Endothelial cell of umbilical vein (primary cell): ENCODE measurements at places on chromosomes 7 and 10. TPM values are rescaled to one million over a fixed set of nuclear protein-coding genes. Genes with fewer than 3 reads are reported as not detected.

Gene CLDN4
- 0.14 and 0.15 TPM in 2 replicates for polyA plus RNA-seq

Gene ITIH2
- not detected in 2 replicates for polyA plus RNA-seq

Gene PRLHR
- polyA plus RNA-seq, result not detected in 2 replicates

- DNase-seq, result no peak
These were observed 118.1 kb upstream of the EGR2 start for GRCh38 chr10:62934258-62934657.

DNA sequence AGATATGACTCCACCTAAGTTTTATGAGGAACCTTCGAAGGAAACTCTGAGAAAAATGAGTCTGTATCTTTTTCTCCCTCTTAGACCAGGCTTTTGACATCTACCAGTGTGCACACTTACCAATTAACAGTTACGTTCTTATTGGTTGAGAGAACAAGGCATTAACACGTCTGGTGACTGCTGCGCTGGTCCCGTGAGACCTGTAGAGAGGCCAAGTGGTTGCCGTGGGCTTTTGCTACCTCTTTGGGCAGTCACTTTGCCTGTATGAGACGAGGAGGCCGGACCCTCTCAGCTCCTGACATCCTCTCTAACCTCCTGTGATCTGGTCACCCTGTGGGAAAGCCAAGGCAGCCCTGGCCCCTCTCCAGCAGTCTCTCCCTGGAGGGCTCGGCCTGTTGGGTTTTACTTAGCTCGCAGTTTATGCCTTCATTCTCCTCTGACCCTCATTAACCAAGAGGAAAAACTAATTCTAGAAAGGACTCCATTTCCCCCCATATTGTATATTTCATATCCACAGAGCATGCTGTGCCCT, 513.9 kb upstream of the GALNT17 start:
- DNase-seq, result no peak

Gene SLC13A1
- not detected in 2 replicates for polyA plus RNA-seq

Gene RPEL1
- 0.04 and 0.11 TPM in 2 replicates for polyA plus RNA-seq

Gene STRIP2
- polyA plus RNA-seq, result 2.4 and 3.4 TPM in 2 replicates

Gene SLC26A4
- polyA plus RNA-seq, result 0.49 and 0.79 TPM in 2 replicates

GRCh38 chr10:48748573-48748972, 63.9 kb downstream of the WDFY4 start:
- no peak for DNase-seq

GRCh38 chr10:116637830-116638229, 17.1 kb downstream of the PNLIPRP2 start:
- no peak for DNase-seq

Gene GIMAP8
- 25.3 and 32.2 TPM in 2 replicates for polyA plus RNA-seq

Gene PRKCQ
- 0.32 and 0.37 TPM in 2 replicates for polyA plus RNA-seq

DNA sequence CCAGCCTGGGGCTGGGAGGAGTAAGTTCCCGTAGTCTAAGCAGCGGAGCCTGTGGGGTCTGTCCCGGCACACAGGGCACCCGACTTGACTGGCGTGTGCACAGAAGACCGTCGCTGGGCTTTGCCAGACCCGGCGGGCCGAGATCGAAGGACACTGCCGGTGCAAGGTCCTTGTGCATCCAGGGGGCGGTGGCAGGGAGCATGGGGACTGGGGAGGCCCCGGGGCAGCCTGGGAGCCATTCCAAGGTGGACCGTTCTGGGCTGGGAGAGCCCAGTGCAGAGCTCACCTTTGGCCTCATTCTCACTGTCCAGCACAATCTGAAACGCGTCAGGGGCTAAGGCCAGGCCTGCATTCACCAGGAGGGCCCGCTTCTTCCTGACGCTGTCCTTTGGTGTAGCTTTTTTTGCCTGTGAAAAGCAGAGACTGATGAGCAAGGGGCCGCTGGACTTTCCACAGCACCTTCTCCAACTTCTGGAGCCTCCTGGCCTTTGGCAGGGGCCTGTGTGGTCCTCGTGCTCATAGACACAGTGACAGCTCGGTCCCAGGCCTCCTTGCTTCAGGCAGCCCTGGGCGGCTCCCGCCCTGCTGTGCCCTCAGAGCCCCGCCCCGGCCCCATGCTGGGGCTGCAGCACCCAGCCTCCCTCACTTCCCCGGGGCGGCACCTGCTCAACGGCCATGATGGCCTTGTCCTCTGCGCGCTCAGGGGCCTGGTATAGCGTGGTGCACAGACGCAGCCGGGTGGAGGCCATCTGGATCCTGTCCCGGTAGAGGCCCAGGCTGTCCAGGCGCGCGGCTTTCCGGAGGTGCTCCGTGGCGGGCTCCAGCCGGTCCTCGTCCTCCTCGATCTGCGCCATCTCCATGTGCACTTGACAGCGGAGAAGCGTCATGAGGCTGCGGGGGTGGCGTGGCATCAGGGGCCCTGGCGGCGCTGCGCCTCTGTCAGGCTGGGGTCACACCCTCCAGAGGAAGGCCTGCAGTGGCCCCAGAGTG, 20.3 kb downstream of the CFAP46 start:
- DNase-seq, result no peak

Gene THSD7A
- 2.8 and 3.3 TPM in 2 replicates for polyA plus RNA-seq

Gene EBF3
- polyA plus RNA-seq, result 0.75 and 0.92 TPM in 2 replicates

DNA sequence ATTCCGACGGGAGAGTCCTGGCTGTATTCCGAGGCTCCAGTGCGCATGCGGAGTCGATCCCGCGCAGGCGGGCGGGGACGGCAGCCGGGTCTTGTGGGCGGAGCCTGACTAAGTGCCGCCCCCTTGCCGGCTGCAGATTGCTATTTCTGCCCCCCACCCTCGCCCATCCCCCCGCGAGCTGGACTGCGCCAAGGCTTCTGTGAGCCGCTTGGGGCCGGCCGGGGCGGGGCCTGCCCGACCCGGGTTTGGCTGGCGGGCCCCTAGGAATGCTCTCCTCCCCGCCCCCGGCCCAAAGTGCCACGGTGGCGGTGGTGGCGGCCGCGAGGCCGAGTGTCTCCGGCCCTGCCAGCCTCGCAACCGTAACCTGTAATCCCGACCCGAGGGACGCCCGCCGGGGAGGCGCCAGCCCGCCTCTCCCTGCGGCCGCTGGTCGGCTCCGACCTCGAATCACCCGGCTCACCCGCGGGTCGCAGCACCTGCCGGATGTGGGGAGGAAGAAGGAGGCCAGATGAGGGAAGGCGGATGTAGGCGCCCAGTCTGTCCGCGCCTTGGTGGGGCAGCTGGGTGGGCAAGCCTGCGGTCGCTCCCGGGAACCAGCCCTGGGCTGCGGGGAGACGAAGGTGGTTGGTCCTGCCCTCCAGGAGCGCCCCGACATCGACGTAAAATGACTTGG, 702 bp upstream of the KAZALD1 start:
- DNase-seq, result peak; percentile 93

Gene POU6F2
- polyA plus RNA-seq, result not detected in 2 replicates

GRCh38 chr10:93992400-93993030, 1.2 kb upstream of the PLCE1 start:
- no peak for DNase-seq

Gene CDCA7L
- polyA plus RNA-seq, result 53.9 and 68.4 TPM in 2 replicates

Gene ZKSCAN1
- polyA plus RNA-seq, result 9.4 and 12.3 TPM in 2 replicates

- no peak for DNase-seq
These were observed 77.2 kb downstream of the CH25H start for GRCh38 chr10:89129911-89130310.

- no peak for DNase-seq
These were observed 108.8 kb downstream of the NPY start for GRCh38 chr7:24392774-24393173.

GRCh38 chr10:122510736-122511135, 49.4 kb downstream of the HTRA1 start:
- DNase-seq, result no peak

Gene C10orf105
- polyA plus RNA-seq, result not detected in 2 replicates

GRCh38 chr10:60535427-60535826, 145.8 kb upstream of the ANK3 start:
- DNase-seq, result no peak

DNA sequence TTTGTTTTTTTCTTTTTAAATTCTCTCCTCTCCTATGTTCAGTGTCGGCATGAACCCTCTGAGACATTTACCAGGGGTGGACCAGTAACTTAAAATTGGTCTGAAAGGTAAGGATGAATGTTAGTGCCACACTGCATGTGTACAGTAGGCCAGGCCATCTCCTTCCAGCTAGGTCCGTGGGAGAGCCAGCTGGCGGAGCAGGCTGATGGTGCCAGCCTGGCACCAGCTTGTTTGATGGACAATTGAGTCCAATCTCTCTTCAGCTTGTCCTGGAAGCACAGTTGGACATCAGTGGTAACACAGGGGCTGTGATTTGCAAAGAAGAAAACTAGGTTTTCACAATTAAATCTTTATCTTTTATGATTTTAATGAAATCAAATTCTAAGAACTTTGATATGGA, 136.5 kb downstream of the CNNM2 start:
- no peak for DNase-seq

- no peak for DNase-seq
These were observed 135.3 kb upstream of the INSYN2A start for GRCh38 chr10:127331696-127332095.

Gene ZNF316
- 7.7 and 9.5 TPM in 2 replicates for polyA plus RNA-seq

DNA sequence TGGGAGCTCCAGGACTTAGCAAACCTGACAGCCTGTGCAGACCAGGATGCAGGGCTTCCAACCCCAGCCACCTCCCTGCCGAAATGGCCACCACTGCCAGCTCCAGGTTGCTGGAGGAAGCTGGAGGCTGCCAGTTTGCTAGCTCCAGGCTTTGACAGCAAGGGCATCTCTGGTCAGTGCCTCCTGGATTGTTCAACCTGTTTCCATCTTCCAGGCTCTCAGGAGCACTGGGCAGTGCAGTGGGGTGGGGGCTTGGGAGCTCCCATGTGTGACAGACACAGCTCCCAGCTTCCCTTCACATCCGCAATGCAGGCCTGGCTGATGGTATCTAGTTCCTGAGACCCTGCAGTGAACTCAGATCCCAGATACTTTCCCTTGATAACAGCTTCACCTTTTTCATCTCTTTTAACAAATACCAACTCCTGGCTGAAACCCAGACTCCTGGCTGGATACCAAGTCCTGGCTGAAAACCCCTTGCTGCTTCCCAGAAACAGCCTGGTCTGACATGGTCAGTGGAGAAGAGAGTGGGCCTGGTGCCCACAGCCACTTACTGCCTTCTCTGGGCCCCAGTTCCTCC, 20.8 kb upstream of the RET start:
- no peak for DNase-seq

DNA sequence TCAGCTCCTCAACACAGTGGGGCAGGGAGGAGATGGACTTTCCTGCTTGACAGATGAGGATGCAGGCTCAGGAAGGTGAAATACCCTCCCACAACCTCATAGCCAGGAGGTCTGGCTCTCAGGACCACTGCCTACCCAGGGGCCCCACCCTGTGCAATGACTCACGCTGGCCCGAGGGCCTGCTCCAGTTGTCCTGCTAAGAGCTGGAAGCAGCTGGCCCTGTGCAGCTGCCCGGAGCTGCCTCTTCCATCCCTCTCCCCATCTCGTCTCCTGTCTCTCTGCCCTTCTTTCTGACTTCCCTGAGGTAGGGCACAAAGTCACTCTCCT, 123.9 kb downstream of the ZMIZ1 start:
- DNase-seq, result peak; percentile 42

DNA sequence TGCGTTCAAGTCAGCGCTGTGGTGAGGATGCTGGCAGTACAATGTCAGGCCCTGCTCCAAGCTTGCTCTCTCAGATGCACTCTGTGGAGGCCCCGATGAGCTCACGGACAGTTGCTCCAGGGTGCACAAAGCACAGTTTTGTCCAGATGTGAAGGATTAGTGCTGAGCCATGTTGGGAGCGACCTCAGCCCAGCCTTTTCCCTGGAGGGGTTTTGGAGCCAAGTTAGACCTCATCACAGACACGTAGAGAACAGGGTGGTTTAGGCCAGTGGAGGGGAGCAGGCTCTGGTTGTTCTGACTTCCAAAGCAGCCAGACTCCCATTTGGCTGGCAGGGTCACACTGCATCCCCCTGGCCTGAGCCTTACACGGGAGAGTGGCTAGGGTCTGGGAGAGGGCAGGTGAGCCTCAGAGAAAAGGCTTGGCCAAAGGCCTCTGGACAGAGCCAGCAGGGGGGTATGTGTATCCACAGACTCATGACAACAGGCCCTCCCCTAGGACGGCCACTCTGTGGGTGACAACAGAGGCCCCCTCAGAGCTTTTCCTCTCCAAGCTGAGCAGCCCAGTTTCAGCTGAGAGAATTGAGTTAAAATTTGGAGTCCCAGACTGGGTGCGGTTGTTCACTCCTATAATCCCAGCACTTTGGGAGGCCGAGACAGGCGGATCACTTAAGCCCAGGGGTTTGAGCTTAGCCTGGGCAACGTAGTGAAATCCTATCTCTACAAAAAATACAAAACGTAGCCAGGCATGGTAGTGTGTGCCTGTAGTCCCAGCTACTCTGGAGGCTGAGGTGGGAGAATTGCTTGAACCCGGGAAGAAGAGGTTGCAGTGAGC, 4.7 kb downstream of the PLAC9 start:
- no peak for DNase-seq

DNA sequence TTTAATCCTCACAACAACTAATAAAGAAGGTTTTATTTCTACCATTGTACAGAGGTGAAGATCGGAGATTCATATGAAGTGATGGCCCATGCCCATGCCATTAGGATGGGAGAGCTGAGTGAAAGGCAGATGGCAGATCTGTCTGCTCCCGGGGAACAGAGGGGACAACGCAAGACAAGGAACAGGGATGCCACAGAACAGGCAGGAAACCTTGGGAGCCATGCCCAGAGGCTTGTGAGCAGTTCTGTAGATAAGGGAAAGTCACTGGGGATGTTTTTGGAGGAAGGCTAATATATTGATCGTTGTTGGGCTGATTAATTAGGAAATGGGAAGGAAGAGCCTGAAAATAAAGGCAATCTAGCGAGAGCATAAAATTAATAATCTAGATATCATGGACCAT, 73.1 kb upstream of the ITGB1 start:
- DNase-seq, result no peak

DNA sequence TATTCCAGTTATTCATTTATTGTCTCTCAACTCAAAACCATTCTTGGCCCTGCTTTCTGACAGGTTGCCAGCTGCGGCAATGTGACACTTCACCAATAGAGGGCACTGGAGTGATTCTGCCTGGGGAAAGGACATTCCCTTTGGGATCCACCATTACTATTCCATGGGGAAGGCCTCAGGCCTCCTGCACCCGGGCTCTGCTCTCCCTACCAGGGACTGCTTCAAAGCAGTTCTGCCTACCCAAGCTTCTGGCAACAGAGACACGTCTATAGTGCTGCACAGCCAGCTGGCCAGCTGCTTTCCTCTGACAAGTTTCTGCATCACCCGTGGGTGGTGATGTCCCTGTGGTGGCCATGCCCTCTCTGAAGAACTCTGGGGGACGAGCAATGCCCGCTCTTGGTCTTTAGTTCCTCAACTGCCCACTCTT, 163.8 kb downstream of the ELMO1 start:
- DNase-seq, result peak; percentile 80

Gene TBX20
- polyA plus RNA-seq, result not detected in 2 replicates

Gene PLEKHS1
- not detected in 2 replicates for polyA plus RNA-seq

Gene ELN
- polyA plus RNA-seq, result 2.6 and 3.1 TPM in 2 replicates

Gene FOXI2
- polyA plus RNA-seq, result not detected in 2 replicates

GRCh38 chr7:18583305-18583704, 87.8 kb downstream of the HDAC9 start:
- no peak for DNase-seq

Gene C10orf62
- polyA plus RNA-seq, result not detected in 2 replicates

DNA sequence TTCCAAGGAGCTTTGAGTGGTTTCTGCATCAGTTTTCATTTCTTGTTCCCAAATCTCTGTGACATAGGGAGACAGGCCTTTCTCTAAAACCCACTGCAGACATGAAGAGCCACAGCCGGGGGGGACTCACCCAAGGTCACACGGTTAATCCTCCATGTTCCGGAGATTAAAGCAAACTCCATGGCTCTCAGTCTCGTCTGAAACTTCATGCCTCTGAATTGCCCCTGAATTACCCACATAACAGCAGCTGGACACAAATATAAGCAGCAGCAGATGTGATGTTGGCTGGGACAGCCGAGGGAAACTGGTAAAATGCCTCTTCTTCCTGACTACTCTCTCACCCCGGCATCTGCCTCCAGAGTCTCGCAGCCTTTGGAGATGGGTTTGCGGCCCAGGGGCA, 402.2 kb downstream of the DNAJB6 start:
- no peak for DNase-seq

GRCh38 chr10:19719284-19719683, 96.9 kb upstream of the PLXDC2 start:
- no peak for DNase-seq

Gene DKK1
- polyA plus RNA-seq, result 160 and 202 TPM in 2 replicates
